Right cardiac atrium (tissue), 5 donors: ENCODE measurements at places on chromosomes 1 and 21.
A peak's percentile ranks its signal among the peaks of the same experiment; 100 is the strongest.

GRCh38 chr21:38761531-38761930 lies 44.2 kb upstream of the ETS2 start:
- no peak for DNase-seq

DNA sequence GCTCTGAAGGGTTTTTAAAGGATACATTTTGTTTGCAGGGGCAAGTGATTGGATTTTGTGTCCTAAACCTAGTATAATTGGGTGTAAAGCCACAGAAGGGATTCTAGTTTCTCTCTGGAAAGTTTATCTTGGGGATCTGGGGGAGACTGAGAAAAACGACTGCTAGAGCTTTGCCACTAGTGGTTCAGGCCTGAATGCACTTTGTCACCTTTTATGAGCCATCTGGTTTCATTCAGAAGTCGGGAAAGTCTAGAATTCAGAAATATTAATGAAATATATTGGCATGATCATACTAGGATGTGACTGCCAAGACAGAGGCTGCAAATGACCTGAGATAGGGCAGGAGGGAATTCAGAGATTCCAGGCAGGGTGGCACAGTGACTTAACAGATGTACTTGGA lies 111.5 kb upstream of the KCNK2 start:
- DNase-seq: no peak

GRCh38 chr21:35401476-35401875 lies 352.4 kb upstream of the RUNX1 start:
- no peak for DNase-seq

- DNase-seq: no peak
Observed at GRCh38 chr1:114648503-114648902, 21.3 kb downstream of the DENND2C start.

GRCh38 chr1:201466492-201466891 lies 2.5 kb downstream of the PHLDA3 start:
- DNase-seq: no peak

DNA sequence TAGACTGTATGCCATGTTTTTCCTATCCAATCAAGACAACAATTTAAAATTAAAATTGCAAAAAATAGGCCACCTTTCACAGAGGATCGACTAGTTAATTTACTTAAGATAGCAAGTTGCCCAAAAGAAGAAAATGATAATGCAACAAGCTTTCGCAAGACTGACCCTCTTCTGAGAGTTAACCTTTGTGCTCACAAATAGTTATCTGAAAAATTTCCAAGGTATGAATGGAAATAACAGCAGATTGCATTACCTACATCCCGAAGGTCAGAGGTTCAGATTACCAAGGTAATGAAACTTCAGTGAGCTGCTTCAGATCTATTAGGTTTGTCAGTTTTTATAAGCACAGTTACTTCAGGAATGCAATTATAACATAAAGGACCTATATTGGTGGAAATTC lies 298.0 kb downstream of the KCTD3 start:
- DNase-seq: no peak

- no peak for DNase-seq
Observed at GRCh38 chr1:232468249-232468648, 161.7 kb downstream of the SIPA1L2 start.

DNA sequence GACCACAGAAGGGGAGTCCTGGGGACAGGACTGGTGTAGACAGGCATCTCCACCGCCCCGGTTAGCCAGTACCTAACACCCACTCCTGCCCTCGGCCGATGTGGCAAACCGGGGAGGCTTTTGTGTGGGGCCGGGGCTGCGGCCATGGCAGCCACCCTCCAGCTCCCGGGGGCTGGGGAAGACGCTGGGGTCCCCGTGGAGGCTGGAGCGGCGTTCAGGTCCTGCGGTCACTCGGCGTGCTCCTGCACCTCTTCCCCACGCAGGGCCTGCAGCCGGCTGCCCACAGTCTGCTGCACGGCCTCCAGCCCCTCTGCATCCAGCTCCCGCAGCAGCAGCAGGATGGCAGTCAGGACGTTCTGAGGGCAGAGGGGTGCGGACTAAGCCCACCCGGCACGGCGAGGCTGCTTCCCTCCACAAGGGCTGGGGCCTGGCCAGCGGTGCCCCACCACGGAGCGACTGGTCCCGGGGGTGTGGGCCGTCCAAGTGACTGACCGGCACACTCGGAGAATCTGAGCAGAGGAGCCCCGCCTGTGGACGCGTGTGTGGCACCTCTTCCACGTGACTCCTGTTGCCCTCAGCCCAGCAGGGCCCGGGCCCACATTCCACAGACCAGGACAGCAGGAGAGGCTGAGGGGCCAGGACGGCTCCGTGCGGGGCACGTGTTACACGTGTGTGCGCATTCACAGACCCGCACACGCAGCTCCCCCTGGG lies 9.1 kb downstream of the CFAP410 start:
- DNase-seq: peak; percentile 65

- DNase-seq: no peak
Observed at GRCh38 chr1:53544728-53545515, 85.7 kb downstream of the DMRTB1 start.

DNA sequence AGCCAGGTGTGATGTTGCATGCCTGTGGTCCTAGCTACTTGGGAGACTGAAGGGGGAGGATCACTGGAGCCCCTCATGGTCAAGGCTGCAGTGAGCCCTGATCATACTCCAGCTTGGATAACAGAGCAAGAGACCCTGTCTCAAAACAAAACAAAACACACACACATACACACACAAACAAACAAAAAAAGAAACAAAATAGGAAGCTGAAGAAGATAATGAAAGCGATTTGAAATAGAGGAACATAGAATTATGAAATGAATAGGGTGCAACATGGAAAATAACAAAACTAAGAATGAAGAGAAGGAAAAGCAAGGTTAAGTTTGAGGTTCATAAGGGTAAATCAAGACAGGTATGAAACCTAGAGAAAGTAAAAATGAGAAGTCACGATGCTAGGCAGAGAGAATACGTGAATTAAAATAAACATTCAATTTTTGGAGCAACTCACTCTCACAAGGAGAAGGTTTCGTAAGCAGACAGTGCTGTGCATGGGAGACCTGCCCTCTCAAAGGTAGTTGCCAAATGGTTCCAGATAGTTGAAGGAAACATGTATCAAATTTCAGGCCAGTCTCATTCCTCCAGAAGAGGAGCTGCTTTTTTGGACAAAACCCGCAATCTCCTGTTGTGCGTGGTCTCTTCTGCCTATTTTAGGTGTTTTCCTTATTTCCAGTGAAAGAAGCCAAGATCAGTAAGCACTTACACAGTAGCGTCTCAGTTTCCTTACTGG lies 3.3 kb downstream of the CD46 start:
- peak; percentile 22 for DNase-seq

DNA sequence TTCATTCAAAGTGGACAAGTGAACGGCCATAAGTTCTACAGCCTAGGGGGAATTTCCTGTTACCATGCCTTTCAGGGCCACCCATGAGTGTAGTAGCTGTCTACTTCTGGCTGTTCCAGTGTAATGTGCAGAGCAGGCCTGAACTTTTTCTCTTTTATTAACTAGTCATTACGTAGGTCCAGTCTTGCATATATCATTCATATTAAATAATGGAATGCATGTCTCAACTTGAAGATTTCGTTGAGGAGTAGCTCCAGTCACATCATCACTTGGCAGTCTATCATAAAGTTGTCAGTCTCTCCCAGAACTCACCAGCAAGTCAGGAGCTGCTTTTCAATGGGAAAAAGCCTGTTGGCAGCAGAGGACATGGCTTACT lies 12.0 kb upstream of the GIPC2 start:
- no peak for DNase-seq

DNA sequence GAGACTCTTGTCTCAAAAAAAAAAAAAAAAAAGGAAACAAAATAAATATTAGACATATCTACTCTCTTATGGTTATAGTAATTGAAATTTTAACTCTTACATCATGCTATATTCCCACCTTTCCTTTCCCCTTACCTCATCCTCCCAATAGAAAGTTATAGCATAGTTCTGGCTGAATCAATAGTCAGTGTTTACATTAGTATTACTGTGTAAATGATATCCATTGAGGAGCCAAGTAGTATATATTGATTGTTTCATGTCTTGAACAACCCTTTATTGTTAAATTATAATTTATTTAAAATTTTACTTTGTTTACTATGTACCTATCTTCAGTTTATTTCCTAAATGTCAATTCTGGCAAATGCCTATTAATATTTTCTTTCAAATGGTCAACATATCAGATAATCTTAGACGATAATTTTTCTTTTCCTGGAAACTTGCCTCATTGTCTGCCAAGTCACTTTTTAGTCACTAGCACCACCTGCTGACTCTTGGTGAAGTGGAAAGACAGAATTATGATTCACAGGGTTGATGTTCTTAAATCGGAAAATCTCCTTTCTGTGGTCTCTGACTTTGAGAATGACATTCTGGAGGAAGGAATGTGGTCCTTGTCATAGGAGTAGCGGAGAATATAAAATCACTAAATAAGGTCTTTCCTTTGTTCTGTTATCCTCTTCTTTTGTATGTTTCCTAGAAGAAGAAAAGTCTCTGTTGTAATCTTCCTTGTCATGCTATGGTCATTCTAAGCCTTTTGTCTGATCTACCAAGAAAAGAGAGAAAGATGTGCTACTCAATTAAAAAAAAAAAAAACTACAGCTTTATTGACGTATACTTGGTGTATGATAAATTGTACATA lies 8.6 kb downstream of the HJV start:
- DNase-seq: no peak

- no peak for DNase-seq
Observed at GRCh38 chr1:218364028-218364710, 19.0 kb downstream of the TGFB2 start.

DNA sequence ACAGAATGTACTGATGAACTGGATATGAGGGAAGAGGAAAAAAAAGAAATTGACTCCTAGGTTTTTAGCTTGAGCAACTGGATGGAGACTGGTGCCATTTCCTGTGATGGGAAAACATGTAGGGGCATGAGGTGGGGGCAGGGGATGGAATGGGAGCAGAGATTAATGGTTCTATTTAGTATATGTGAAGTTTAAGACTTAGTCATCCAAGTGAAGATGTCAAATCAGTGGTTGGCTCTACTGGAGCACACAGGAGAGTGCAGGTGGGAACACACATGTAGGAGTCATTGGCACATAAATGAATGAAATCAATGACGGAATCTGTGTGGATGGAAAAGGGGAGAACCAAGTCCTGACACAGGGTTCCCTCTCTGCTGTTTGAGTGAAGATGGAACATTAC lies 224.4 kb upstream of the COA6 start:
- DNase-seq: no peak

DNA sequence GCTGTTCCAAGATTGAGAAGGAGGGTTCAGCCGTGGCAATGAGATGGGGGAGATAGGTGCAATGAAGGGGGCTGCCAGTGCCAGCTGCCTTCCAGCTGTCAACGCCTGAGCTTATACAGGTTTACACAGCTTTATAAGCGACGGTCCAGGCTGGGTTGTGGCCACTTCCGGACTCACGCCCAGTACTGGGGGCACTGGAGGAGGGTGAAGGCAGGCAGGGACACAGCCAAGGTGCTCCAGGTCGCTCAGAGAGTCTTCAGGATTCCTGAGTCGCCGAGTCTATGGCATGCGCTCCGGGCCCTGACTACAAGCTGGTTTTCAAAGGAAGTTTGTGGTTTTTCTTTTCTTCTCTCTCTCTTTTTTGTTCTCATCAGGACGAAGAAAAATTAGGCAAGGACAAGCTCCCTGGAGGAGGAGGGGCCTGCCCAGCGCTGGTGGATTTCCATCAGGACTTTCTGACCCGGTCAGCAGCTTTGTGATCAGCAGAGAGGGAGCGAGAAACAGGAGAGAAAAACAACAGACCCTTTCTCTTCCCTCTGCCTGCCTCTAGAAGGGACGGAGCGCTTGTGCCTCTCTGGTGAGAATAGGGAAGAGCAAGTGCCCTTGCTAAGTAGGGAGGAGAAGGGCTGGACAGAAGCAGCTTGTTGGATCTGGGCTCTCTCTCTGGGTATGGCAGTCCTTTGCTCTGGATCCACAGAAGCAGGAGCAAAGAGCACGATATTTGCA lies at the start of gene MINDY1:
TSS of gene MINDY1 (minus strand) at position 576 of the 726 bp plus-strand sequence. CDS start 4,285 bp downstream, outside the sequence.
- DNase-seq: peak; percentile 81

DNA sequence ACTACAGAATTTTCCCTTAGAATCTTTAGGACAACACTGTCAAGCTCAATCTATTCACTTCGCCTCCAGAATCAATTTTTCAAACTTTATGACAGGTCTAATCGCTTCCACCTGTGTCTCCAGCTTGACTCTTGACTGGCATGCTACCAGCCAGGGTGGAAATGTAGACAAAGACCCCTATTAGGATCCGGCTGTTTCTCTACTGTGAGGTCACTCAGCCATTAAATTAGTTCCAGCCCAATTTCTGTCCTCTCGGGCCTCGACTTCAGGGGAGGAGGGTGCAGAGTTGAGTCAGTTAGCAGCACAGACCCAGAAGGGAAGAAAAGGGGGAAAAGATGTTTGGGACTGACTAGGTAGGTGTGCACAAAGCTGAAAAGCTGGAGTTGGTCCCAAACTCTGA lies 78.5 kb downstream of the HLCS start:
- no peak for DNase-seq

GRCh38 chr1:68175621-68176398 lies 56.5 kb downstream of the WLS start:
- no peak for DNase-seq

GRCh38 chr1:67608661-67609576 lies 76.1 kb upstream of the GADD45A start:
- no peak for DNase-seq

GRCh38 chr1:181173761-181174447 lies 85.4 kb downstream of the IER5 start:
- no peak for DNase-seq

DNA sequence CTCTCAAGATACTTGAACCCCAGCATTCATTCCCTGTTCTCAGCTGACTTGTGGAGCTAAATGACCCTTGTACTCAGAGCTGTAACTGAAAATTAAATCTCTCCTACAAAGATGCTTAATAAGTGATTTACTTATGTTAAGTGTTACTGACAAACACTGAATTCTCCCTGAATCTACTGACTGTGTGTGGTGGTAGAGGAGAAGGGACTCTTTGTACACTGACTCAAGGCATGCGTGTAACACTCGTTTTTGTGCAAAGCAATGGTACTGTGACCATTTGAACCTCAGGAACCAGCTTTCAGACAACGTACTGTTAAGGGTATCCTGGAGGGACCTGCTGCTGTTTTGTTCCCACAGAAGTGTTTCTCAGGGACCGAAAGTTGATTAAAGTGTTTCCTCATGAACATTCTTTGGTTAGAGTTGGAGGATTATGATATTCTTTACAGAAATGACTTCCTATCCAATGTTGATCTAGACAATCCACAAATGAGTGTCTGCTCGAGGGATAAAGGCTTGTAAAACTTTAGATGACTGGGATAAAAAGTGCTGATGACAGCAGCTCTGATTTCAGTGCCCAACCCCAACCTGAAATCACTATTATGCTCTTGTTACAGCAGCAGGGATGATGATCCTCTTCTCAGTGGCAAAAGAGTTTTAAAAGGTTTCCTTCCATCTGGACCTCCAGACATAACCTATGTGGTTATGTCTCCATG lies 12.8 kb downstream of the RGL1 start:
- no peak for DNase-seq

DNA sequence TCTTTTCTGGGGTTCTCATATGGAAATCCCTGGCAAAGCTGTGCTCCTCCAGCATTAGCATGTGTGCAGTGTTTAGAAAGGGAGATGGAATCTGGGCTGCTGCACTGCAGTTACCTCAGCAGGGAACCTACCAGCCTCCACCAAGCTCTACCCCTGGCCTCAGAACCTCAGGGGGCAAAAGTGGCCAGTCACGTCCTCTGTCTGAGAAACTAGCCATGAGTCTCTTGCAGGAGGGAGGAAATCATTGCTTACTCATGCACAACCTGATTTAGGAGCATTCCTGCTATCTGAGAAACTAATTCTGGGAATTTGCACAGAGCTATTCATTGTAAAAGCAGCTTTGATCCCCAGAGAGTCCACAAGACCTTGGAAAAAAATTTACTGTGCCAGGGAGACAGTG lies 80.6 kb upstream of the IPO9 start:
- no peak for DNase-seq

GRCh38 chr1:232795497-232796053 lies 9.6 kb upstream of the MAP10 start:
- DNase-seq: no peak
